ENCODE measurements at places on chromosomes 7 and 10. TPM values are rescaled to one million over a fixed set of nuclear protein-coding genes. Genes with fewer than 3 reads are reported as not detected.
A peak's percentile ranks its signal among the peaks of the same experiment; 100 is the strongest.

Gene ANKRD30A
- not detected for total RNA-seq

Gene ADAMTS14
- total RNA-seq: 0.09 TPM

Gene LEP
- total RNA-seq: 1.7 TPM

Gene SEPTIN7
- total RNA-seq: 206 TPM

Gene OR6V1
- not detected for total RNA-seq

Gene NEURL1
- total RNA-seq: 0.07 TPM

Gene NPC1L1
- not detected for total RNA-seq

DNA sequence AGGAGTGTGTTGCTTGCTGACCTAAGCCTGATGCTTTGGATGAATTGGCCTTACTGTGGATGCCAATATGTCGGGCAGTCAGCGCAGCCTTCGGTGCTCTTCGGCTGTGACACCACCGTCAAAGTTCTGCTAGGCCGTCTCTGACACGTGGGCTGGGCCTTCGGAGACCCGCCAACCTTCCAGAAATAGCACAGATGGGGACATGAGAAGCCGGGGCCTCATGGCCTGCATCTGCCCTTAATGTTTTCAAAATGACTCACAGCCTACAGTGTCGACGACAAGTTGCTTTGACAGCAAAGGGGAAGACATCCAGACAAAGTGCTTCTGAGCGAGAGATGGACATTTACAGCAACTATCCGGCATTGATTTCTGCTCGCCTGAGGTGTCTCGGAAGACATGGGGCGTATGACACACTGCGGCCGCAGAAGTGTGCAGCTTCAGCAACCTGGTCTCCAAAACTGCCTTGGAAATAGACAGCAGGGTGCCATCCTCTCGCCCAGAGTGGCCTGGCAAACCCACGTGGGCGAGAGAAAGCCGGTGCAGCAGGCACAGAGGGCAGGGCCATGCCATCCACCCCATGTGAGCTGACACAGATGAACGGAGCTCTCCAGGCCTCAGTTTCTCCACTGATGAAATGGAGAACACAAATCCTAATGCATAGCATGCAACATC lies 94.0 kb upstream of the PPP2R2D start:
- no peak for DNase-seq

GRCh38 chr10:58544135-58544534 lies 31.5 kb downstream of the BICC1 start:
- DNase-seq: no peak

GRCh38 chr10:43944381-43945093 lies 295.9 kb upstream of the ZNF32 start:
- no peak for DNase-seq

GRCh38 chr10:80205477-80206276 lies at the start of gene ANXA11:
Gene ANXA11 (minus strand): TSS chr10:80205537. CDS start chr10:80172861, 32,676 bp downstream.
- peak; percentile 83 for DNase-seq

DNA sequence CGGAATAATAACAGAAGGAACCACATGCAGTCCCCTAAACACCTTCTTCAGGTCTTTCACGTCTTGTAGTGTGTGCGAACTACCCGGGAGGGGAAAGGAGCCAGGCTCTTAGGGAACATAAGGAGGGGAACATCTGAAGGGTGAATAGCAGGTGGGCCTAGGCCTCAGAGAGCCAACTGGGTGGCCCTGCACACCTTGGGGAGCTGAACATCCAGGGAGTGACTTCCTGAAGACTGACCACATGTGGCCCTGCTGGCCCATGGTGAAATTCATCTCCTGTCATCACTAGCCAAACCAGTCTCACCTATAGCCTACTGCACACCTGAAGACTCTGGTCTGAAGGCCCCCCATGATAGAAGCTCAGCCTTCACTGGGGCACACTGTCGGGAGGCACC lies 5.6 kb downstream of the CALML3 start:
- DNase-seq: no peak

DNA sequence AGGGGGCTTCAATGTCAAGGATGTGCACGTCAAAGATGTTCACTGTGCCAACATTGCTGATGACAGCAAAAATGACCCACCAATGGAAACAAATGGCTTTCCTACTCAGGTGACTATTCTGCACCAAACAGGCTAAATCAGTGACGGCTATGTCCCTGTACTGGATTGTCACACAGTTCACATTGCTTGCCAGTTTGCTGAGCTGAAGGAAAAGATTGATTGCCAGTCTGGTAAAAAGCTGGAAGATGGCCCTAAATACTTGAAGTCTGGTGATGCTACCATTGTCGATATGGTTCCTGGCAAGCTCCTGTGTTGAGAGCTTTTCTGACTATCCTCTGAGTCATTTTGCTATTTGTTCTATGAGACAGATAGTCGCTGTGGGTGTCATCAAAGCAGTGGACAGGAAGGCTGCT lies 202.2 kb upstream of the ETV1 start:
- DNase-seq: no peak

DNA sequence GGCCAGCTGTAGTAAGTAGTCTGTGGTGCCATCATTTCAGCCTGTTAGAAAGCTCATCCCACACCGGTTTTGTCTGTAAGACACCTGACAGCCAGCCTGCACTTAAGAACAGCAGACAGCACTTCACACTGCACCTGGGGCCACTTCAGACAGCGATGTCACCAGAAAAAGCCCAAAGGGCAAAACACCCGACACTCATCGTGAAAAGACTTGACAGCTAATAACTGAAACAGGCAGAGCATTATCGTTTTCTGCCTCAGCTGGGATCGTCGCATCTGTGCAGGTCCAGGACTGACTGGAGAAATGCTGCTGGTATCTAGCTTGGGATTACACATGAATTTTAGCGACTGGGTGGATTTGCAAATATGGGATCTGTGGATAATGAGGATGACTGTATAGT lies 16.8 kb upstream of the LAT2 start:
- no peak for DNase-seq

DNA sequence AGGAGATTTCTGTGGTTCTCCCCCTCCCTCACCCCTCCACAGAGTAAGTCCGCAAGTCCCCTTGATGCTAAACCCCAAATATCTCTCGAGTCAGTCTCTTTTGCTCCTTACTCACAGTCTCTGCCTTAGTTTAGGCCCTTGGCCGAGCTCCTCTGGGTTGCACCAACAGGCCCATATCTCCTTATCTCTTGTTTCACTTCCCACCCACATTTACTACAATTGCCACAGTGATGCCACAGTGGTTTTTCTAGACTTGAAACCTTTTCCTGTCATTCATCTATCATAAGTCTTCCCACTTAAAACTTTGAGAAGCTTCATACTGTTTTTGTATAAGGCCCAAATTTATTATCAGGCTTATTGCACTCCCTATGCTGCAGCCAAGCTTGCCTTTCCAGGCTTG lies 23.4 kb upstream of the NME8 start:
- no peak for DNase-seq

- DNase-seq: no peak
Observed at GRCh38 chr7:14209896-14210484, 220.5 kb upstream of the ETV1 start.

GRCh38 chr10:112752288-112752687 lies 197.8 kb upstream of the TCF7L2 start:
- DNase-seq: no peak

- no peak for DNase-seq
Observed at GRCh38 chr10:1712314-1712713, 25.0 kb downstream of the ADARB2 start.

DNA sequence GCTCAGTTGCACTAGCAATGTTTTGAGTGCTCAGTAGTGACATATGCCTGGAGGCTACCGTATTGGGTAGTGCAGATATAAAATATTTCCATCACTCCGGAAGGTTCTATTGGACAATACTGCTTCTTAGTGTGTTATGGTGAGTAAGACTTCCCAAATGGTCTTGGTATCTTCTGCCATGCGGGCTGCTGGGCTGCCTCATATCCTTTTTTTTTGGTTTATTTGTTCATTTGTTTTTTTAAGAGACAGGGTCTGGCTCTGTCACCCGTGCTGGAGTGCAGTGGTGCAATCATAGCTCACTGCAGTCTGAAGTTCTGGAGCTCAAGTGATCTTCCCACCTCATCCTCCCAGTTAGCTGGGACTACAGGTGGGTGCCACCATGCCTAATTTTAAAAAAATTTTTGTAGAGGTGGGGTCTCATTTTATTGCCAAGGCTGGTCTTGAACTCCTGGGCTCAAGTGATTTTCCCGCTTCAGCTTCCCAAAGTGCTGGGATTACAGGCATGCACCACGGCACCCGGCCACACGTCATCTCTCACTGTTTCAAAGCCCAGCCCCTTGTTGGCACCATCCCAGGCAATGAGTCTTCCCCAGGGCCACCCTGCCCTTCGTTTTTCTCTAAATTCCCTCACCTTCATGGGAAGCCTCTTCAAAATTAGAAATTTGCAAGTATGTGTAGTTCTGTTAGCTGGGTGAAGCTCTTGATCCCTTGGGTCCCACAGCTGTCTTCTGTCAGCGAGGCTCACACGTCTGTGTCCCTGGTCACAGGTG lies 111.0 kb upstream of the KLF14 start:
- no peak for DNase-seq

DNA sequence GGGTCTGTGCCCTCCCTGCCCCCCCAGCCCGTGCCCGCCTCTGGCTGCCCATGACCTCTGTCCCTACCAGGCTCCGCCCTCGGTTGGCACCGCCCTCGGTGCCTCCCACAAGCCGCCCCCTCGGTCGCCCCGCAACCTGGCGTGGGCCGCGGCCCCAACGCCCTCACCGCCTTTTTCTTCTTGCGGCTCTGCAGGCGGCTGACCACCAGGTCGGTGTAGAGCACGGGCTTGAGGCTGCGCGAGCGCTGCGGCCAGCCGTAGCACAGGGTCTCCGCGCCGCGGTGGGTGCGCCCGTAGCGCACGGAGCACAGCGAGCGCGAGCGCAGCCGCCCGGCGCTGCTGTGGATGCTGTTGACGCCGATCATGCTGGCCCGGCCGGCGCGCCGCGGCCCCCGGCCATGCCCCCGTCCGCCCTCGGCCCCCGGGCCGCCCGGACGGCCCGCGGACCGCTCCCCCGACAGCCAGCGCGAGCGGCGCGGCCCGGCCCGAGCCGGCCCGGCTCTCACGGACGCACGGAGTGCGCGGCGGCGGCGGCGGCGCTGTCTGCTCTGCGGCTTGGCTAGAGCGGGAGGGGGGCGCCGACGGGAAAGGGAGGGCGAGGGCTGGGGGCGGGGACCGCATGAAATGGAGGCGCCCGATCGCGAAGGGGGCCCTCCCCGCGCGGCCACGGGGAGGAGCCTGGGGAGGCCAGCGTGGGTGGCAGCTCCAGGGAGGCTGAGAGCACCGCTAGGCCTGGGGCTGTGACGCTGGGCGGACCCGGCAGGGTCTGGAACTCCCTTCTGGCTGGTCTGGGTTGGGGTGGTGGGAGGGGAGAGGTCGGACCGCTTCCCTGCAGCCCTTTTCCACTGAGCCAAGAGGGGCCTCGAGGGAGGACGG lies 9.6 kb downstream of the PSD start:
- DNase-seq: no peak

GRCh38 chr10:11908991-11909390 lies 85.8 kb downstream of the PROSER2 start:
- no peak for DNase-seq

DNA sequence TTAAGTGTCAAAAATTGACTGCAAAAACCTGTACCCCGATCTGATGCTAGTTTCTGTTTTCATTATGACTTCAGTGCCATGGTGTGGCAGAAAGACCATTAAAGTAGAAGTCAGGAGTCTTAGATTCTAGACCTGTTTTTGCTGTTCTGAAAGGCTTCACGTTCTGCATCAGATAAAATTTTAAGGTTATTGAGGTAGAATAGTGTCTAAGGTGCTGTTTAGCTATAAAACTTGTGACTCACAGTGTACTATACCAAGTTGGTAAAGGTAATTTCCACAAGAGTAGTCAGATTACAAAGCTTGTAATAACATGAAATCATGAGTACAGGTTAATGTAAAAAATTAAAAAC lies 38.6 kb downstream of the ZNRF2 start:
- no peak for DNase-seq

Data from heart right ventricle (tissue), 16 donors.